Stimulated activated CD8-positive, alpha-beta memory T cell treated with anti-CD3 and anti-CD28 coated beads, Interleukin-2, amount 100 ng/mL, for 1 hour (primary cell): ENCODE measurements at places on chromosomes 5 and 9.
A peak's percentile ranks its signal among the peaks of the same experiment; 100 is the strongest.

- DNase-seq = no peak
Observed at GRCh38 chr5:102855681-102856388, 100.7 kb downstream of the PAM start.

GRCh38 chr9:114114364-114114763, 15.3 kb upstream of the KIF12 start:
- no peak for DNase-seq

DNA sequence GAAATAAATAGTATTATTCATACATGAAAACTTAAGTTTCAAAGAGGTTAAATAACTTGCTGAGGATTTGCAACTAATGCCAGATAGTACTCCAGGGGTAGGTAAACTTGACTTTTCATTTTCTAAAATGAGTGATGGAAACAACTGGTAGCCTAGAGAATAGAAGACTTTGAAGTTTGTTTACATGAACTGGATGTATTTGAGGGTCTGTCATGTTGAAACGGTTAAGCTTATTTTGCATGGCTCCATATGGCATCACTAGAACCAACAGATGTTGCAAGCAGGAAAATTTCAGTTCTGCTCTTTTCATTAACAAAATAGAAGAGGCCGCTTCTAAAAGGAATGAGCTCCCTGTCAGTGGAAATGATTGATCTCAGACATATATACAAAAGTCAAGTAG, 105.1 kb upstream of the SGCD start:
- DNase-seq = no peak

DNA sequence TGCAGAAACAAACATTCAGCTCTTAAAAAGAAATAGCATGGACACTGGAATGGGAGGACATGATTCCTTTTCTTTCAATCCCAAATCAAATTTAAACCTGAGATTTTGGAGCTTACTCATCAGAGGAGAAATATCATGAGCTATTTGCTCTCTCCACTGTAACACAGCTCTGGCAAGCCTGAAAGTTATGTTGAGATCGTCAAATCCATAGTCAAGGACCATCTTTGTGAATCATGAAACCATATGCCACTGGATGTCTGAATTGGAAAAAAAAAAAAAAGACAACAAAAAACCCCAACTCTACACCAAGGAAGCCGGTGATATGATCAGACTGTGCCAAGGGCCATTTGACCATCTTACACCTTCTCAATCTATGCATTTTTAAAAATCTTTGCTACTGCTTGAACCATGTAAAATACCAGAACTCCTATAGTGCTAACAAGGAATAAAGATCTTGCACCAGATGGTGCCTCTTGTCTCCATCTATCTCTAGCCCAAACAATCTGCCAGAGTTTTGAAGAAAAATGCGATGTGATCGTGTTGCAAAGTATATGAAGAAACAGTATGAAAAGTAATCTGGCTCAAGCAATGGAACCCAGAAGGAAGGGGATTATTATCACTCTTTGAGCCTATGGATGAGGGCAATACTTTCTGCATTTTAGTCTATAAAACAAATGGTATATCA, 138.1 kb upstream of the MEF2C start:
- no peak for DNase-seq

DNA sequence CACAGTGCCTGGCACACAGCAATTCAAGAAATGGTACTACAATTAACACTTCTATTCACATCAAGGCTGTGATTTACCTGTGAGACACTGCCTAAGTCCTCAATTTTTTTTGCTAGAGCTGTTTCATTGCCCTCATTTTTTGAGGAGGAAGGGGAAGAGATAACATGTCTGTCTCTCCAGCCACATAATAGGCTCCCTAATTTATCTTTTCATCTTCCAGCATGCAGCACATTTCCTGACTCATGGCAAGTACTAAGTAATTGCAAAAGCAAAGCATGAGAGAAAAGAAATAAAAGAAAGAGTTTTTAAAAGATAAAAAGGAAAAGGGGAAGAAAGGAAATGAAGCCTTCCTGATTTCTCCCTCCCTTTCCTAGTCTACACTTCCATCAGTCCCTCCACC, 26.9 kb upstream of the RNF38 start:
- no peak for DNase-seq

DNA sequence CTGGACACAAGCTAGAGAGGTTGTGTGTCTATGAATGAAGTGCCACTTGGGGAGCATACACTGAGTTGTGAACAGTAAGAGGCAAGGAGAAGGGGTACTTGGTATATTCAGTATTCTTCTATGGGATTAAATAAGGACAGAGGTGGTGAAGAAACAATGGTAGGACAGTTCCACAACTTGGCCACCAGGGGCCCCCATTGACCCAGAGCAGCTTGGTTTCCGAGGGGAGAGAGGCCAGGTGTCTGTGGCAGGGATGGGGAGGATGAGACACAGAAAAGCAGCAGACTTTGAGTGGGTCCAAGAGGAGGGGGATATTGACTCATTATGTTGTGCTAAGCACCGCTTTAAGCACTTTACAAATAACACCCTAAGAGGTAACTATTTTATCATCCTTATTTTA, 220.6 kb downstream of the MELK start:
- DNase-seq = no peak

DNA sequence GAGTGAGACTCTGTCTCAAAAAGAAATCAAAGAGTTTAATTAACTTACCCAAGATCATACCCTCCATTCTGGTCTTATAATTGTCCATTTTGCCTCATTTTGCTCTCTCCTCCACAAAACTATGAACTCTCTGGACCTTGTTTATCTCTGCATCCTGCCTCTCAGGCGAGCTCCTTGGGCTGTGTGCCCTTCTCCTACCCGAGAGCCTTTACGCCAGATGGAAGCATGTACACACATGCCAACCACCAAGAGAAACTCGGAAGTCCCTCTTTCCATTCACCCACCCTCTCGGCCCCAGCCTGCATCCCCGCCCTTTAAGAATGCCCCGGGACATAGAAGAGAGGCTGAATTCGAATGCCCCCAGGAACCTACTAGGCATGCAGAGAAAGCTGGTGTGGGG, 25.9 kb downstream of the CPLX2 start:
- no peak for DNase-seq

GRCh38 chr9:7534211-7534935, 265.2 kb downstream of the DMAC1 start:
- DNase-seq = no peak

- no peak for DNase-seq
Observed at GRCh38 chr9:106503759-106504158, 359.2 kb upstream of the ZNF462 start.

GRCh38 chr9:128916204-128916603, 4.6 kb upstream of the PHYHD1 start:
- no peak for DNase-seq

GRCh38 chr5:96602776-96603175, 59.4 kb upstream of the CAST start:
- no peak for DNase-seq

DNA sequence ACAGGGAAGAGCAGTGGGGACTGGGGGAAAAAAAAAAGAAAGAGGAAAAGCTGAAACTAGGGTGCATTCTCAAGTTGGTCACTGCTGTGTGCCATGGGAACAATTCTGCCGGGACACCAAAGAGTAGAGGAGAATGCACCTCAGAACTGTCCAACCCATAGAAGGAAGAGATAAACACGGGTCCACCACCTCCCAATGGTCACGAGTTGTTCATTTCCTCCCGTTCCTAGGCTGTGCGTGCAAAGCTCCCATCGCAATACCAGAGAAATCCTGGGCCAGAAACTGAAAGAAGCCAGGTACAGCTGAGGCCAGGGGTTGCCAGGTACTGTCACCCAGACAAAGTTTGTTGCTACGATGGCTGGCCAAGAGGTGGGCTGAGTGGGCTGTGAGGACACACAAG, 236.9 kb upstream of the ANKRD55 start:
- no peak for DNase-seq

GRCh38 chr9:101212661-101213060, 172.1 kb downstream of the BAAT start:
- no peak for DNase-seq

DNA sequence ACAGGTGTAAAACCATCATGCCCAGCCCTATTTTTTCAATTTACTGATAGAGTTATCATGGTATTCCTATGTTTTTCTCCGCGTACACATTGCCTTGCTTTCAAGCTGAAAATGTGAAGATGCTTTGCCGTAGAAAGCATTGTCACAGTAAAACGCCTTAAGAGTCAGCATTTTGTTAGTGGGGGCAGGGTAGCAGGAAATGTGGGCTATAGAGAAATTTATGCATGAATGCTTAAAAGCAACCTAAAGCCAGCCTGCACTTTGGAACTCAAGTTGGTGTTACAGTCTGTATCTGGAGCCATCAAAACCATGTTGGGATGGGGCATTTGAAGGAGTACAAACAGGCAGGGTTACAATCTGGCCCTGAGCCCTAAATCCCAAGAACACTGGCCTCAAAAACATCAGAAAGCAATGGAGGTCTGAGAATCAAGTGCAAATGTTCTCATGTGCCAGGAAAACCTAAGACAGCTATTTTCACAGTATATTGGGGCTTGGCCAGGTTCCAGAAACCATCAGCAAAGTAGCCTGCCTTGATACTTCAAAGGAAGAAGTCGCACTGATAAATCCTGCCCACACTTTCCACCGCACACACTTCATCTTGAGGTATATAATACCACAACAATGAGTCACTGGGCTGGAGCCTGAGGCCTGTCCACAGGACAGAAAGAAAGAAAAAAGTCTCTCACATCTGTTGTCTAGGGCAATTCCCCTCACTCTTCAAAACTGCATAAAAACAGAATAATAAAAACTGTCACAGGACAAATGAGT, 313.8 kb downstream of the ENC1 start:
- DNase-seq = peak; percentile 7

DNA sequence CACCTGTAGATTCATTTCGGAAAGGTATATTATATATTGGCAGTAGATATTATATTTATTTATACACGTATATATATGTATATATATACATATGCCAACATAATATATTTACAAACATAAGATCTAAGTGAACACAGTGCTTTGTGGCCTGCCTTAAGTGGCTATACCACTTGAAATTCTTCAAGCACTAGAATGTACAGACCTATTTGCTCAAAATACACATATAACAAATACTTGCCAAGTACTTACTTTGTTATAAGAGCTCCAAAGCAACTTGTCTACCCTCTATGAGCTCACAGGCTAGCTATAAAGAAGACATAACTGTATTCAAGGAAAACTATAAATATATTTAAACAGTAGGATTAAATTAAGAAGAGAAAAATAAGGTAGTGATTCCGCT, 33.6 kb upstream of the SLC36A1 start:
- DNase-seq = no peak

- no peak for DNase-seq
Observed at GRCh38 chr9:112331674-112331952, 1.8 kb downstream of the PTBP3 start.

DNA sequence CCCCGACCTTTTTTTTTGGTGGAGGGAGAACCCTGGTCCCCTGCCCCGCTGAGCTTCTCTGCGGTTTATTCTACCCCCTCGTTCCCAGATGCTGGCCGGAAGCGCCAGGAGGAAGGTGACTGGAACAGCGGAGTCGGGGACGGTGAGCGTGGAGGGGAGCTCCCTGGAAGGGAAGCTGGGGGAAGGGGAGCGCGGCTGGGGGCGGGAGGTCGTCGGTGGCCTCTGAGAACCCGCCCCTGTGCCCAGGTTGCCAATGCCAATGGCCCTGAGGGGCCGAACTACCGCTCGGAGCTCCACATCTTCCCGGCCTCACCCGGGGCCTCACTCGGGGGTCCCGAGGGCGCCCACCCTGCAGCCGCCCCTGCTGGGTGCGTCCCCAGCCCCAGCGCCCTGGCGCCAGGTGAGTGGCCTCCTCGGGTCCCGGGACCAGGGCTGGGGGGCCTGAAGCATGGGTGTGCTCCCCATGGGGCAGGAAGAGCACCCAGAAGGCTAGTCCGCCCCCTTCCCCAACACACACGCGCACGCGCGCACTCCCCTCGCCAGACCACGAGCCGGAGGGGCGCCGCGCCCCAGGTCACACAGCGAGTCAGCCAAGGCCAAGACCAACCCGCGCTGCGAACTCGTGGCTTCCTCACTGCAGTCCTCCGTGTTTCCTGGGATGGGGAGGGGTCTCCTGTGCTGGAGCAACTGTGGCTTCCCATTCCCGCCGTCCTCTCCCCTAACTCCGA, 10.6 kb downstream of the MYOZ3 start:
- DNase-seq = no peak

DNA sequence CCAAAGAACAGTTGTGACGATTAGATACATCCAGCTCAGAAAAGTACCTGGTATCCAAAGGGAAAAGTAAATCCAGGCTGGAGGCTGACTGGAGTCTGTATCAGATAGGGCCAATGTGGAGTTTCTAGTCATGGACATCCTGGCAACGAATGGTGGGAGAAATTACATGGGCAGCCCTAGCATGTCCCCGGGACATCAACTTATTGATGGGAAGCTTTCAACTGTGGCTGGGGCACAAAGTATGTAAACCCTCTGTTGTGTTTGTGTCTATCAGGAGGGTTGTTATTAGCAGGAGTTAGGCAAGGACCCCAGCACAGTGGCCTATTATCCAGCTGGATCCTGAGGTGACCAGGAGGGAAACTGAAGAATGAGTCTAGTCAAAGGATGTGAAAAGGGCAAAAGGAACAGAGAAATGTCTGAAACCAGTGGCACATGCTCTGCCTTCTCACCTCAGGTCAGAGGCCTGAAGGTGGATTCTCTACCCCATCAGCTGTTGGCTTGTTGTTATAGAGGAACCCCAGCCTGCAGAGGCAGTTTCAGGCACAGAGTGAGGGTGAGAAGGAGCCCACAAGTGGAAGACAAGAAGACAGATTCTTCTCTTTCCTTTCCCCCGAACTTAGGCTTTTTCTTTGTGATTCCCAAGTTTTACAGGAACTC, 19.9 kb downstream of the IFNW1 start:
- DNase-seq = no peak

GRCh38 chr9:110752766-110753165, 84.2 kb downstream of the MUSK start:
- DNase-seq = no peak

DNA sequence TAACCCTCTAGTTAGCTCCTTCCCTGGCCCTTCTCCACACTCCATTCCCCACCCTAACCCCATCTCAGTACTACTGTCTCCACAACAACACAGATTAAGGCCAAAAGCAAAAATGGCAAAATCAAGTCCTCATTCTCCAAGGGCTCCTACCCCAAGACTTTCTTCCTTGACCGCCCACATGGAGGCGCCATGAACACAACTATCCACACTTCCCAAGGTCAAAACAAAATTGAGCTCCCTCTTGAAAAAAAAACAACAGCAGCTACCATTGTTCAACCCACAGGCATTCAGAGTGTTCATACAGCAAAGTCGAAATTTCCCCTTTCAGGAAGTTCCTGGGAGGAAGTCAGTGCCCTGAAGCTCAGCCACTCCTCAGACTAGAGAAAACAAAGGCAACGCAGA, 54.4 kb downstream of the GNAQ start:
- DNase-seq = peak; percentile 21

- DNase-seq = no peak
Observed at GRCh38 chr5:3009605-3010004, 258.1 kb upstream of the IRX2 start.

GRCh38 chr5:43357067-43357466, 43.9 kb upstream of the HMGCS1 start:
- DNase-seq = no peak

GRCh38 chr5:102903074-102903871, 148.2 kb downstream of the PAM start:
- DNase-seq = no peak

- no peak for DNase-seq
Observed at GRCh38 chr9:35341021-35341420, 148.9 kb upstream of the RUSC2 start.
